ENCODE measurements at places on chromosomes 12 and 14.

GRCh38 chr14:50726372-50727107 lies 58.4 kb upstream of the SAV1 start:
- DNase-seq = no peak

- no peak for DNase-seq
These were observed 58.3 kb downstream of the CEP83 start for GRCh38 chr12:94401326-94401725.

GRCh38 chr14:90576581-90576980 lies 179.8 kb downstream of the CALM1 start:
- no peak for DNase-seq

DNA sequence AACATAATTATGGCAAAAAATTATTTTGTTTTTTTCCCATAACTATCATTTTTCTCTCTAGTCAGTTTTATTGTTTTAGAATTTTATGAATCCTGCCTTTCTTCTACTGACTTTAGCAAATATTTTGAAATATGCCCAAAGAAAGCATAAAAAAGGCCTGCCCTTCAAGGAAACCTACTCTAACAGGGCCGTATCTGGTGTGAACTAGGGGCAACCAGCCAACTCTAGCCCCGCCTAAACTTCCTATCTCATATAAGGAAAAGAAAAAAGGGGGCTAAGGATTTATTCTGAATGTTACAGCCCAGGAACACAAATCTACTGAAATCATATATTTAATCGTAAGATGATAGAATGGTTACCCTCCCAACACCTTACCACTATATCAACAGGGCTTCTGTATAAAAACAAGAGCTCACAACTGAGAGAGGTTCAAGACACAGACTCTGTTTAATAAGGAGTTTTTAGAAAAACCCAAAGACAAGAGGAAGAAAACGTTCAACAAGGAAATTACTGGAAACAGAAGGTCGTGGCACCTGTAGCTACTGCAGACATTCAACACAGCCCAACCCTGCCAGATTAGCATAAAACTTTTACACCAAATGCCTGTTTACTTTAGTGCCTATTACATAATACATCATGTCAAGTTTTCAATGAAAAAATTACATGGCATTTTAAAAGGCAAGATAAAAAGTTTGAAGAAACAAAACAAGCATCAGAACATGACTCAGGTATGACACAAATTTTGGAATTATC lies 12.9 kb upstream of the EPYC start:
- no peak for DNase-seq

DNA sequence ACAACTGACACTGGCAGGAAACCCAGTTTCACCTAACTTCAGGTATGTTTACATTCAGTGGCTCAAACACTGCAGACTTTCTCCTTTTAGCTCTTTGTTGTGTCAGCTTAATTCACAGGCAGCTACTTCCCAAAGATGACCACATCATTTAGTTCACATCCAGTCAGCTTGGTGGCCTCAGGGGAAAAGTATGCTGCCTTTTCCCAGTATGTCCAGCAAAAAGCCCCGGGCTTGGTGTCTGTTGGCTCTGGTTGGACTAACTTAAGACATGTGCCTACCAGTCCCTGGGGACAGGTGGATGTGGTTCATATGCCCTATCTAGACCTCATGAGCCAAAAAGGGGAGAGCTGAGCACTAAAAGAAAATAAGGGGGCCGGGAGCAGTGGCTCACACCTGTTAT lies 56.4 kb downstream of the GOLGA5 start:
- DNase-seq = no peak

Data from nucleus accumbens (tissue), 56 donors.